ENCODE measurements at places on chromosomes 6 and 20. TPM values are rescaled to one million over a fixed set of nuclear protein-coding genes. Genes with fewer than 3 reads are reported as not detected.

- H3K27me3 ChIP-seq = no peaks in the 10 kb centered on the region
- no peak for DNase-seq
- no peaks in the 10 kb centered on the region for H3K36me3 ChIP-seq
- no peaks in the 10 kb centered on the region for H3K4me1 ChIP-seq
- no peak overlapping the region for H3K4me3 ChIP-seq
Measured at GRCh38 chr6:144104898-144105487, 9.6 kb upstream of the SF3B5 start.

- H3K36me3 ChIP-seq = no peaks in the 10 kb centered on the region
- no peak overlapping the region for H3K4me3 ChIP-seq
- DNase-seq = no peak
Measured at GRCh38 chr20:62692176-62692575, 16.5 kb upstream of the NTSR1 start.

DNA sequence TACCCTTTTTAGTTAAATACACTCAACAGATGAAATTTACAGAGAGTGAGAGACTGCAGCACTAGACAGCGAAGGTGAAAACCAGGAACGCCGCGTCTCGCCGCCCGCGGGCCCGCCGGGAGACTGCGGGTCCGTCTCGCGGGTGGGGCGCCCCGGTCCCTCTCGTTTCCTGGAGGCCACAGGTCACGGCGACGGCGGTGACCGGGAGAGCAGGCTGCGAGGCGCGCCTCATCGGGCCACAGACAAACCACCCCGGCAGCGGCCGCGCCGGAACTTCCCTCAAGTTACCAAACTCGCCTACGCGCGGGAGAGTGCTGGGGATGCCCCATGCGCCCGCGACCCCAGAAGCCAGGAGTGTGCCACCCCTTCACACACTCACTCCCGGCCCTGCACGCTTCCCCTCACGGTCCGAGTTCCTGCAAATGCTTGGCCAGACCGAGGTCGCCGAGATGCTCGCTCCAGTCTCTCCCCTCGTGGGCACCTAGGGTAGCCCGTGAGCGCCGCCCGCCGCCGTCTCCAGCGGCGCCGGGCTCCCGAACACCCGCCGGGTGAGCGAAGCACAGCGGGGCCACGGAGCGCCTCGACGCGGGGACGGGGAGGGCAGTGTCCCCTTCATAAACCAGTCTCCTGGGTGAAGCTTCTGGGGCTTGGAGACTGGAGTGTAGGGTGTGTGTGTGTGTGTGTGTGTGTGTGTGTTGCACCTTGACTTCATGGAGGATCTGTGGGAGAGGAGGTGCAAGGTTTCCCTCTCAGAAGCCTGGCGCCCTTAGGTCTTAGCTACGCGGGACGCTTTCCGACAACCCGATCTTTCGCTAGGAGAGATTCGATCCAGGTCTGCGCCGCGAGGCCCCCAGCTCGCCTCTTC lies 1.4 kb downstream of the BACH2 start:
- H3K36me3 ChIP-seq = no peaks in the 10 kb centered on the region
- DNase-seq = peak; percentile 56
- peak overlapping the region; percentile 82 for H3K4me3 ChIP-seq

- peaks cover 5% of the 10 kb centered on the region for H3K4me1 ChIP-seq
- H3K4me3 ChIP-seq = no peak overlapping the region
- H3K36me3 ChIP-seq = peaks cover 79% of the 10 kb centered on the region
- H3K27ac ChIP-seq = no peak overlapping the region
- no peaks in the 10 kb centered on the region for H3K27me3 ChIP-seq
Measured at GRCh38 chr6:160042788-160043301, 74.0 kb downstream of the IGF2R start.

GRCh38 chr6:39207416-39208222 lies 21.7 kb downstream of the KCNK5 start:
- no peaks in the 10 kb centered on the region for H3K36me3 ChIP-seq
- DNase-seq = no peak
- H3K27me3 ChIP-seq = no peaks in the 10 kb centered on the region

DNA sequence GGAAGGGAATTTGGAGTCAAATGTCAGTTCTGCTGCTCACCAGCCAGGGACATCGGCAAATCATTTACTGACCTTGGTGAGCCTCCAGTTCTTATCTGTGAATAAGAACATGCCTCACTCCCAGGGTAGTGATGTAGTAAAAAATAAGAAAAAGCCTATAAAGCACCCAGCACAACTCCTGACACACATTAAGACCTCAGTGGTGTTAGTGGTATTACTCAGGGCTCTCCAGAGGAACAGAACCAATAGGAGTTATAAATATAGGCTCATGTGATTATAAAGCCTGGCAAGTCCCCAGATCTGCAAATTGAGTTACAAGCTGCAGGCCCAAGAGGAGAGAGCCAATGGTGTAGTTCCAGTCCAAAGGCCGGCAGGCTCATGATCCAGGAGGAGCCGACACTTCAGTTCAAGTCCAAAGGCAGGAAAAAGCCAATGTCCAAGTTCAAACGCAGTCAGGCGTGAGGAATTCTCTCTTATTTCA lies 71.3 kb upstream of the EYA2 start:
- no peaks in the 10 kb centered on the region for H3K36me3 ChIP-seq
- no peak overlapping the region for H3K27ac ChIP-seq
- no peaks in the 10 kb centered on the region for H3K4me1 ChIP-seq
- no peaks in the 10 kb centered on the region for H3K27me3 ChIP-seq
- no peak for DNase-seq
- H3K4me3 ChIP-seq = no peak overlapping the region

GRCh38 chr6:34982424-34982852 lies 93.4 kb downstream of the ANKS1A start:
- no peak overlapping the region for H3K4me3 ChIP-seq
- peaks cover 32% of the 10 kb centered on the region for H3K36me3 ChIP-seq
- H3K27me3 ChIP-seq = no peaks in the 10 kb centered on the region
- H3K27ac ChIP-seq = no peak overlapping the region
- DNase-seq = no peak

- H3K4me1 ChIP-seq = peaks cover 39% of the 10 kb centered on the region
- H3K27me3 ChIP-seq = no peaks in the 10 kb centered on the region
Measured at GRCh38 chr6:52577778-52578463, 1.1 kb upstream of the TRAM2 start.

- DNase-seq = no peak
- no peaks in the 10 kb centered on the region for H3K4me1 ChIP-seq
- H3K27ac ChIP-seq = no peak overlapping the region
- H3K4me3 ChIP-seq = no peak overlapping the region
Measured at GRCh38 chr20:19841740-19842139, 83.7 kb downstream of the RIN2 start.

The CEP43 gene
- 13.5 TPM for total RNA-seq

- H3K27me3 ChIP-seq = no peaks in the 10 kb centered on the region
- no peak for DNase-seq
- no peaks in the 10 kb centered on the region for H3K36me3 ChIP-seq
- H3K27ac ChIP-seq = no peak overlapping the region
Measured at GRCh38 chr6:166747644-166748595, 120.9 kb upstream of the RPS6KA2 start.

DNA sequence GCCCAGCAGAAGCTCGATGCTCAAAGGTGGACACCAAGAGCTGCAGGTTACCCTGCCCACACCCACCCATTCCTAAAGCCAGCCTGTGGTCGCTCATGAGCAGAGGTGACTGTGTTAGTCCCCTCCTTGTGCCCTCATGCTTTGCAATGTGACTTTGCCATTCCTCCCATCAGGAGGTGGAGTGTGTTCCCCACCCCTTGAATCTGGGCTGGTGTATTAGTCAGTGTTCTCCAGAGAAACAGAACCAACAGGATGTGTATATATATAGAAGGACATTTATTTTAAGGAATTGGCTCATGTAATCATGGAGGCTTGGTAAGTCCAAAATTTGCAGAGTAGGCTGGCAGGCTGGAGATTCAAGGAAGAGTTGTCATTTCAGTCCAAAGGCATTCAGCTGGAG lies 54.4 kb upstream of the RNF24 start:
- no peaks in the 10 kb centered on the region for H3K36me3 ChIP-seq
- no peaks in the 10 kb centered on the region for H3K27me3 ChIP-seq
- no peak overlapping the region for H3K4me3 ChIP-seq
- no peak for DNase-seq

The WFDC10B gene
- not detected for total RNA-seq

The STX11 gene
- total RNA-seq = 16.1 TPM

The RIN2 gene
- total RNA-seq = 0.33 TPM

- no peaks in the 10 kb centered on the region for H3K36me3 ChIP-seq
- no peak overlapping the region for H3K27ac ChIP-seq
- H3K27me3 ChIP-seq = no peaks in the 10 kb centered on the region
- no peaks in the 10 kb centered on the region for H3K4me1 ChIP-seq
Measured at GRCh38 chr6:40274058-40274457, 313.1 kb downstream of the LRFN2 start.

GRCh38 chr6:25056130-25056529 lies 120.4 kb upstream of the RIPOR2 start:
- peak; percentile 33 for DNase-seq
- no peak overlapping the region for H3K27ac ChIP-seq
- H3K36me3 ChIP-seq = no peaks in the 10 kb centered on the region
- no peaks in the 10 kb centered on the region for H3K27me3 ChIP-seq

GRCh38 chr6:143647191-143647590 lies 30.6 kb upstream of the PHACTR2 start:
- DNase-seq = no peak
- H3K4me1 ChIP-seq = no peaks in the 10 kb centered on the region
- no peaks in the 10 kb centered on the region for H3K27me3 ChIP-seq
- H3K36me3 ChIP-seq = no peaks in the 10 kb centered on the region

The KCNQ5 gene
- total RNA-seq = 2.5 TPM

- H3K4me3 ChIP-seq = no peak overlapping the region
- no peaks in the 10 kb centered on the region for H3K36me3 ChIP-seq
- no peak for DNase-seq
- H3K27me3 ChIP-seq = peaks cover 22% of the 10 kb centered on the region
Measured at GRCh38 chr20:63067721-63068560, 61.2 kb upstream of the BHLHE23 start.

DNA sequence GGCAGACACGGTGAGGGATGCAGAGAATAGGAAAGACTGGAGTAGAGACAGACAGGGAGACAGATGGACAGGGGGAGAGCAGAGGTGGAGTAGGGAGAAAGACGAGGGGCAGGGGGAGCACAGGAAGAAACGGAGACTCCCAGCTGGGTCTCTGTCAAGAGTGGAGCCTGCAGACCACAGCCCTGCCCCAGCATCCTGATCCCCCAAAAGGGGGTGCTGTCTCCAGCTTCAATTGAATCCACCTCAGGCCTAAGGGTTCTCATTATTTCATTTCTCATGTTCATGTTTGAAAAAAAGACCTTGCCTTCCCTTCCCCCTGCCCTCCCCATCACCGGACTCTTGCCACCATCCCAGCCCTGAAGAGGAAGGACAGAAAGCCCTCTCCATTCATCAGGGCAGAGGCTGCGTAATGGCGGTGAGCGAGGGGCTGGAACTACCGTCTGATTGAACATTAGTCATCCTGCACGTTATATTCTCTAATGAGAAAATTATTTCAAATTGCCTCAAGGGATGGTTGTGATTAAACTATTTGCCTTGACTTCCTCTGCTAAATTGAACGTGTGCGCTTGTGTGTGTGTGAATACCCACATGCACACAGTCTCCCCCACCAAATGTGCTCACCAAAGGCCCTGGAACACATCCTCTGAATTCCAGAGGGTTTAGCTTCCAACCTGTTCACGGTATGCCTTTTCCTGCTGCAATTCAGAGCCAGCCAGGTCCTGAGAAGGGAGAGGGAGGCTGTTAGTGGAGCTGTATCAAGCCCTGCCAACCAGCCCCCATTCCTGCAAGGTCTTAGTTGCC lies 98.3 kb downstream of the CDC5L start:
- no peak overlapping the region for H3K4me3 ChIP-seq
- H3K27me3 ChIP-seq = peaks cover 5% of the 10 kb centered on the region
- H3K27ac ChIP-seq = no peak overlapping the region
- DNase-seq = no peak
- no peaks in the 10 kb centered on the region for H3K36me3 ChIP-seq

The MAFB gene
- 3.3 TPM for total RNA-seq

DNA sequence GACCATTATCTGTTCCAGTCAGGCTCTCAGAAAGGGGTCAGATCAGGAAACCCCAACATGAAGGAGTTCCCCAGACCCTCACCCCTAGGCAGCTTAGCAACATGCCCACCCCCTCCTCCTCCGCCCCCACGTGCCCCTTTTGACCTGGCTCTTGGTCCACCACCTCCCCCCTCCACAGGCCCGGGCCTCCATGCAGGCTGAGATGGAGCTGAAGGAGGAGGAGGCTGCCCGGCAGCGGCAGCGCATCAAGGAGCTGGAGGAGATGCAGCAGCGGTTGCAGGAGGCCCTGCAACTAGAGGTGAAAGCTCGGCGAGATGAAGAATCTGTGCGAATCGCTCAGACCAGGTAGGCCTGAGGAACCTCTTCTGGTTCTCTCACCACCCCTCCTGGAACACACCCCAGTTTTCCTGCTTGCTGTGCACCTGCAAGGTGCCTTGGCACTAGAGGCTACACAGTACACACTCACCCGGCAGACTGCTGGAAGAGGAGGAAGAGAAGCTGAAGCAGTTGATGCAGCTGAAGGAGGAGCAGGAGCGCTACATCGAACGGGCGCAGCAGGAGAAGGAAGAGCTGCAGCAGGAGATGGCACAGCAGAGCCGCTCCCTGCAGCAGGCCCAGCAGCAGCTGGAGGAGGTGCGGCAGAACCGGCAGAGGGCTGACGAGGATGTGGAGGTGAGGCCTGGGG lies 21.9 kb downstream of the DEF6 start:
- DNase-seq = no peak
- H3K27ac ChIP-seq = no peak overlapping the region
- peaks cover 92% of the 10 kb centered on the region for H3K36me3 ChIP-seq
- peaks cover 15% of the 10 kb centered on the region for H3K4me1 ChIP-seq
- no peak overlapping the region for H3K4me3 ChIP-seq
- H3K27me3 ChIP-seq = no peaks in the 10 kb centered on the region

Data from CD4-positive, alpha-beta T cell (primary cell).